Bone marrow (tissue), 2 donors: ENCODE measurements at places on chromosomes 5 and 9.

DNA sequence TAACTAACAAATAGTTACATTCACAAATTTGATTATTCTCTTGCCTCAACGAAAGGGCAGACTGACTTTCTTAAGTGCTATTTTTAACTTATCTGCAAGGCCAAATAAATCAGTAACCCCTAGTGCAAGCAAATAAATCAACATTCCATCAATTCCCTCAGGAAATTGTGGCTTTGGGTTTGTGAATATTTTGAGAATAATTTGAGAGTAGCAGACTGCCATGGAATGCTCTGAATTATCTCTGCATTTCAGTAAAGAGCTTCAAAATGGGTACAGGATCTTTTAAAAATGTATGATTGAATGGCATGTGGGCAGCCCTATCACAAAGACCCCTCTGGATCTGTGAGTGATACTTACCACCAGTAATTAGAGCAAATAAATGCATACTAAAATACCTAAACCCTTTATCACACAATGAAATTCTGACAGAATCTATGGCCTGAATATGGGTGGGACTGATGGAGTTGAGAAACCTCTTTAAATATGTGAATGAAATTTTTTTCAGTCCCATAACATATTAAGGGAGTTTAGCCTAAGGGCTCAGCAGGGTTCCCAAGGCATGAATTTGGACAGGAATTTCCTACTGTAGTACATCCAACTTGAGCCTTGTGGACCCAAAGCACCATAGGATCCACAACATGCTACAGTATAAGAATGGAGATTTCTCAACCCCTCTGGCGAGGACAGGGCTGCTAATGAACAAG is 92.5 kb upstream of the ITGA2 start:
- no peak for DNase-seq

- no peak for DNase-seq
Observed at GRCh38 chr9:27632254-27632653, 59.0 kb upstream of the C9orf72 start.

- DNase-seq: no peak
Observed at GRCh38 chr5:75012748-75013147, 39.6 kb downstream of the GCNT4 start.

DNA sequence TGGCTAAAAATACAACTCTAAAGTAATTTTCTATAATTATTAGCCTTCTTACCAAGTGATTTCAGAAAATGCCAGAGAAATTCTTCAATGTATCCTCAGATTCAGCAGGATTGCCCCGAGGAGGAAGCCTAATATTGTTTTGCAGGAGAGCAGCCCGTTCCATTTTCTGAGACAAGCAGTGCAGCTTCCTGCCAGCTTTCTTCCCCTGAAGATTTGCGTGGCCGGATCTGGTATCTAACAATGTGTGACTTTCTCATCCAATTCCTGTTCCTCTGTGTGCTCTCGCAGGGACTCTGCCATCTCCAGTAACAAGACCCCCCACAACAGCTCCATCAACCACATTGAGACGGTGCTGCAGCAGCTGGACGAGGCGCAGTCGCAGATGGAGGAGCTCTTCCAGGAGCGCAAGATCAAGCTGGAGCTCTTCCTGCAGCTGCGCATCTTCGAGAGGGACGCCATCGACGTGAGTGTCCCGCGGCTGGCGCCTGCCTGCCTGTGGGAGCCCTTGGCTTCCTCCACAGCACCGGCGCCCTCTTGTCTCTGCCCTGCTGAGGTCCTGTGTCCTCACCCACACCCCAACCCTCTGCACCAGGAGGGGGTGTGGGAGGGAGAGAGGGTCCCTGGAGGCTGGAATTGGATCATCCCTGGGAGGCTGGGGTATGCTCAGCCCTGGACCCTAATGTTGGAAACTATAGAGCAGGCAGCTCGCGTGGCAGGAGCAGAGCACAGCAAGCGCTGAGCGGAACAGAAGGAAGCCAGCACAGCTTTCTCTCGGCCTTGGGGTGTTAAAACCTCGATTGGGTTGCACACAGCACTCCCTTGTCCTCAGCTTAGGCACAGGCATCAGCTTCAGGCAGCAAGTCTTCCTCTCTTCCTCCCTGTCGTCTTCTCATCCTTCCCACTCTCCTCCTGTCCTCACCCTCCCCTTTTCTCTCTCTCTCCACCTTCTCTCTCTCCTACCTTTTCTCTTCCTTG is 216.2 kb downstream of the TRIO start:
- DNase-seq: no peak

DNA sequence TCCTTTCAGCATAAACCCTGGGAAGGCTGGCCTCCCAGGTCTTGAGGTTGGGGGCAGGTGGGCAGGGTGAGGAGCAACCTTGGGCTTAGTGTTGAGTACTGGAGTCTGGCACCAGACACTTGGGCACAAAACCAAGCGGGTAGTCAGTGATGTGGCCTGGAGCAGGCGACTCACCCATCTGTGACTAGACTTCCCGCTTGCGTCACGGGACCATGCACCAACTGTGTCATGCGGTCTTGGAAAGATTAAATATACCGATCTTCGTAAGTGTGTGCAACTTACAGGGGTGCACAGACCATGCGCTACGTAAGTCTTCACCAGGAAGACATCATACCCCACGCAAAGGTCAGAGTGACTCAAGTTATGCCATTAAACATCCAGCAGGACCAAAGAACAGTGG is 304.4 kb upstream of the IRX4 start:
- no peak for DNase-seq

DNA sequence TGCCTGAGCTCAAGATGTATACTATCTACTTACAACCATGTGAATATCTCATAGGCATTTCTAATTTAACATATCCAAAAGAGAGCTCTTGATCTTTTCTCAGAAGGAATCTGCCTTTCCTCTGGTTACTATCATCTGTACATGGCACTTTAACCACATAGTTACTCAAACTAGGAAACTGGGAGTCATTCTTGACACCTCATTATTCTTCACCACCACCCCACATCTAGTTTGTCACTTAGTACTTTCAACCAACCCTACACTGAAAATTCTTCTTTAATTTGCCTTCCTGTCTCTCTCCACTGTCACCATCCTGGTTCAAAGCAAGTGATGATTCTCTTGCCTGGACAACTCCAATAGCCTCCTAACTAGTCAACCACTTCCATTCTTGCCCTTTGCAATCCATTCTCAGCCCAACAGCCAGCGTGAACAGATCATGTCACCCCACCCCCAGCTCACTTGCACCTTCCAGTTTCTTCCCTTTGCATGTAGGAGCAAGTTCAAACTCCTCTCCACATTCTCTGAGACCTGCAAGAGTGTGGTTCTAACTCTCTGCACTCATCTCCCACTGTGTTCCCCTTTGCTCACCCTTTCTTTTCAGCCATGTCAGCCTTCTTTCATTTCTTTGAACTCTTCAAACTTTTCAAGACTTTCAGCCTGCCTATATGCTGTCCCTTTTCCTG is 17.3 kb upstream of the SMAD5 start:
- DNase-seq: no peak

DNA sequence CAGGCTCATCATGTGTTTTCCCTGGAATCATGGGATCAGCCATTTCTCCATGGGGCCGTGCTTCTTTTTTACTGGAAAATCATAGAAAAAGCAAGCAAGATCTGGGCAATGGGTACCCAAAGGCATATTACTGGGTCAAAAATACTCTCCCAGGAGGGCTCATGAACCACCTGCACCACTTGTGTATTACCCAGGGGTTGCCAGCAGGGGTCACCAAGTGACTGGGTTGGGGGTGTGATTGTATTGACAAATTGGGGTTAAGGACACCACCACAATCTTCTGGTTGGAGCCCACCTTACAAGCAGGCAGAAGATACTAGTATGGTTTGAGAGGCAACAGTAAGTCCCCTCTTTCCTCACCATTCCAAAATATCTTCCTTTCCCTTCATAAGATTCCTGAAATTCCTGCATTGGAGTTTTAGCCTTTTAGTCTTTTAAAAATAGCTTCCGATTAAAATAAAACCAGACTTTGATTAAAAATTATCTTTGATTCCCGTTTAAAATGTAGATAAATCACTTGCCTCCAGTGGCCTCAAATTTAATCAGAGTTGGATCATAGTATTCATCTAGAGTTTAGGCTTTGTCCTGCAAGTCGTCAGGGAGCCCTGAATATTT is 603.3 kb downstream of the KIF4B start:
- DNase-seq: no peak

DNA sequence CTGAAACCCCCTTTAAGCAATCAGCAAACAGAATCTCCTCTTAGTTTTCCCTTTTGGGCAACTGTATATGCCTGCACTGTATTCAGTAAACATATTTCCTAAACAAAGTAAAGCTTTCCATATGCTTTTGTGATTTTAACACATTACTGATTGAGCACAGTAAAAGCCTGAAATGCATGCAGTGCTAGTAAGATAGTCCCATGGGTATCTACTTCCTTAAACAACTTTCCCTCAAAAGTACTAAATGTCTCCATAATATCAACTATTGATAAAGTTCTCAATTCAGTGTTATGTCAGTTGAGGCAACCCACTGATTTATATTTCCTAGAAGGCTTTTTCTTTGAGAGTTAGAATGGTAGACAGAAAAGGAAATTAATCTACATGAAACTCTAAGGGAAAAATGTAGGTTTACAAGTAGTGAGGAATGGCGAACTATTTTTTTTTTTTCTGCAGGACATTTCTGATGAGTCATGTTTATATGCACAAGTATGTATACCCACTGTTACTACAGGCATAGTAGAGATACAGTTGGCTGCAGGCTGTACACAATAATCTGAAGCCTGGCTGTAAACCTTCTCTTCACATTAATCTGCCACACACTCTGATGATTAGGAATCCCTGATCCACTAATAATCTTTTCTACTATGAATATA is 31.2 kb upstream of the CEP120 start:
- DNase-seq: no peak

GRCh38 chr9:32351845-32352244 is 32.6 kb upstream of the ACO1 start:
- no peak for DNase-seq

DNA sequence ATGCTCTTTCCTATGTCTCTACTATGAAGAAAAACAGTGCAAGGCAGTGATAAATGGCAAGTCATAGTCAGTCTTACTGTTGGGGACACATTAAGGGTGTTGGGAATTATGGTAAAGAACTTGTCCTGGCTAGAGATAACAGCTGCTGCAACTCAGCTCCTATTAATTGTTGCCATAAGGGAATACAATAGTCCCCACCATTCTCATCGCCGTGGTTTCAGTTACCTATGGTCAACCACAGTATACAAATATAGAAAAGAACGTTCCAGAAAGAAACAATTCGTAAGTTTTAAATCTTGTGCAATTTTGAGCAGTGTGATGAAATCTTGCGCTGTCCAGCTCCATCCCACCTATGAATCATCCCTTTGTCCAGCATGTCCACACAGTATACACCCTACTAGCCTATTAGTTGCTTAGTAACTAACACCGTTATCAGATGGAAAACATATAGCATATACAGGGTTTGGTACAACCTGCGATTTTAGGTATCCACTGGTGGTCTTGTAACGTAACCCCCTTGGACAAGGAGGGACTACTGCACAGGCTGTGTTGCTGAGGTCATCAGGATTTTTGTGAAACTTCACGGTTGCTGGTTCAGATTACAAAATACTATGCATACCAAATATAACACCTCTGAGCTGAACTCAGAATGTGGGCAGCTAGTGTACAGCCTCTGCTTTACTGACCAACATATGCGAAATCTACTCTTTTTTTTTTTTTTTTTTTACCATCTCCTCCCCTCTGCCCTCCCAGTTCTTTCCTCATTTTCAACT is 53.5 kb downstream of the ZFR start:
- DNase-seq: no peak
